ENCODE measurements at places on chromosomes 13 and 19. TPM values are rescaled to one million over a fixed set of nuclear protein-coding genes. Genes with fewer than 3 reads are reported as not detected.
A peak's percentile ranks its signal among the peaks of the same experiment; 100 is the strongest.

SHD gene
- 28.5 TPM for total RNA-seq

GRCh38 chr13:29830000-29830399, 20.4 kb downstream of the UBL3 start:
- ATAC-seq: no peak

DNA sequence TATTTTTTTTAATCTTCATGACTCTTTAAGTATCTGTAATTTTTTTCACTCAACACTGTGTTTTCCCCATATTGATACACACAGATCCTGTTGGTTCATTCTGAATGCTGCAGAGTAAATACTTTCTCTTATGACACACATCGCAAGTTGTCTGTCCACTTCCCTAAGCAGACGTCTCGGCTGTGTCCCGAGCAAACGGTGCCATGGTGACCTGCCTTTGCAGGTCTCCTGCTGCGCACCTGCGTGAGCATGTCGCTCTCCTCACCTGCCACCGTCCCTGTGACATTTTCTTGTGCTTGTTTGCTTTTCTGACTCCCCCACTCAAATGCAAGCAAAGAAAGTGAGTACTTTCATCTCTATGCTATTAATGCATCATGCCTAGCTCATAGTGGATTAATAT, 57.8 kb downstream of the CCDC70 start:
- no peak for ATAC-seq

- ATAC-seq: no peak
Measured at GRCh38 chr13:29448174-29448573, 147.3 kb downstream of the SLC7A1 start.

- no peak for ATAC-seq
Measured at GRCh38 chr19:6041991-6042481, 64.1 kb upstream of the RANBP3 start.

GRCh38 chr13:97432232-97432916, 1.6 kb upstream of the RAP2A start:
- ATAC-seq: peak; percentile 1

LHFPL6 gene
- 6.0 TPM for total RNA-seq

CEACAM4 gene
- total RNA-seq: 0.57 TPM

DNA sequence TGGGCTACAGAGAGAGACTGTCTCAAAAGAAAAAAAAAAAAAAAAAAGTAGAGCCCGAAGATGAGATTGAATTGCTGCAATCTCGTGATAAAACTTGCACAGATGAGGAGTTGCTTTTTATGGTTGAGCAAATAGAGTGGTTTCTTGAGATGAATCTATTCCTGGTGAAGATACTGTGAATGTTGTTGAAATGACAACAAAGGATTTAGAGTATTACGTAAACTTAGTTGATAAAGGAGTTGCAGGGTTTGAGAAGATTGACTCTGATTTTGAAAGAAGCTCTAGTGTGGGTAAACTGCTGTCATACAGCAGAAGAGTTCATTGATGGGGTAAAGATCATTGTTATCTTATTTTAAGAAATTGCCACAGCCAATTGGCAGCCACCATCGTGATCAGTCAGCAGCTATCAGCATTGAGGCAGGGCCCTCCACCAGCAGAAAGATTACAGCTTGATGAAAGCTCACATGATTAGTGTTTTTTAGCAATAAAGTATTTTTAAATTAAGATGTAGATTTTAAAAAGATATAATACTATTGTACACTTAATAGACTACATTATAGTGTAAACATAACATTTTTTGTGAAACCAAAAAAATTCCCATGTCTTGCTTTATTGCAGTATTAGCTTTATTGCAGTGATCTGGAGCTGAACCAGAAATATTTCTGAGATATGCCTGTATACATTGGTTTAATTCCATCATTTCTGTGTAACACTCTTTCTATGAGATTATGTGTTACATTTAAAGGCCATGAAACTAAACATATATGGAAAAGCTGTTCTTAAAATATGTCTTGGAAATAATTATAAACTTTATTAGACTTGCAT, 43.1 kb downstream of the ZMYM2 start:
- no peak for ATAC-seq

ZNF569 gene
- 11.2 TPM for total RNA-seq

DNA sequence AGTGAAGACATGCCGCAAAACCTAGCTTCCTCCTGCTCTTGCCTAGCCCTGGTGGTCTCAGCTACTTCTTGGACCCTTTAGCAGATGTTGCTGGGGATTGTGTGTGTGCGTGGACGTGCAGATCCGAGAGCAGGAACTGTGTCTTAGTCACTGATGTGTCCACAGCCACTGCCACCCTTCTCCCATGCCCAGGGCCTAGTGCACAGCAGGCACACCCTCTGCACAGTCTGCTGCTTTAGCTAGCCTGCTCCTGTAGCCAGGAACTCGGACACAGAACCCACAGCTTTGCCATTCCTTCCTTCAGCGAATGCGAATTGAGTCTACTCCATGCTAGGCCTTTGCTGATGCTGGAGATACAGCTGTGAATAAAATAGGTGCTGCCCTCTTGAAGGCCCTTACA, 2.3 kb downstream of the CLPTM1 start:
- no peak for ATAC-seq

SPACA6 gene
- total RNA-seq: 4.1 TPM

All from motor neuron (in vitro differentiated cells).